ENCODE measurements at places on chromosomes 12 and 14. TPM values are rescaled to one million over a fixed set of nuclear protein-coding genes. Genes with fewer than 3 reads are reported as not detected.

DNA sequence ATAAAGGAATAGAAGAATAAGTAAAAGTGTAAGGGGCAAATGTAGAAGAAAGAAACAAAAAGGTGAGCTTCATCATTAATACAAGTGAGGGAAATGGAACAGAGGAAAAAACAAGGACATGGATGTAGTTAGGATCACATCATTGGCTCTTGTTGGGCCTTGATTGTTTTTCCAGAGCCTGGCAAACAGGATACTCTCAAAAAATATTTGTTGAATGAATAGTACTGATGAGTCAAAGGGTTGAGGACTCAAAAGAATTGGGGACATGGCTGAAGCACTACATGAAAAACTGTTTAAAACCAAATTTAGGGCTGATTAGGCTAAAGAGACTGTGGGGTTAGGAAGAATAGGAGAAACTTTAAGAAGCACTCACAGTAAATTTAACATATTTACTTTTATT is 11.4 kb upstream of the SRP54 start:
- H3K4me1 ChIP-seq, result no peaks in the 10 kb centered on the region
- H3K27ac ChIP-seq, result no peak overlapping the region
- H3K4me3 ChIP-seq, result no peak overlapping the region
- no peak for DNase-seq
- H3K36me3 ChIP-seq, result peaks cover 24% of the 10 kb centered on the region
- H3K27me3 ChIP-seq, result no peaks in the 10 kb centered on the region

The DDIT3 gene
- total RNA-seq, result 13.7 TPM

GRCh38 chr12:117294189-117294603 is 67.2 kb downstream of the NOS1 start:
- no peak overlapping the region for H3K4me3 ChIP-seq
- no peaks in the 10 kb centered on the region for H3K4me1 ChIP-seq
- H3K27ac ChIP-seq, result no peak overlapping the region
- H3K36me3 ChIP-seq, result no peaks in the 10 kb centered on the region

GRCh38 chr12:56781726-56782125 is 18.6 kb downstream of the HSD17B6 start:
- H3K36me3 ChIP-seq, result no peaks in the 10 kb centered on the region
- no peak overlapping the region for H3K4me3 ChIP-seq
- DNase-seq, result no peak
- H3K27ac ChIP-seq, result no peak overlapping the region
- H3K4me1 ChIP-seq, result peaks cover 18% of the 10 kb centered on the region

The PLEKHG7 gene
- not detected for total RNA-seq

GRCh38 chr12:51346581-51346980 is at the start of gene CELA1:
Gene CELA1 (minus strand): TSS chr12:51346679. CDS start chr12:51346638, 41 bp downstream.
- DNase-seq, result no peak
- H3K4me3 ChIP-seq, result no peak within 1 kb of the TSS
- H3K4me1 ChIP-seq, result peaks cover 12% of the 10 kb centered on the region
- H3K36me3 ChIP-seq, result no peaks in the 10 kb centered on the region
- H3K27ac ChIP-seq, result no peak within 1 kb of the TSS
- no peaks in the 10 kb centered on the region for H3K27me3 ChIP-seq

GRCh38 chr12:3959799-3960560 is 86.8 kb upstream of the PARP11 start:
- no peak for DNase-seq
- H3K4me3 ChIP-seq, result no peak overlapping the region
- no peaks in the 10 kb centered on the region for H3K4me1 ChIP-seq

- no peaks in the 10 kb centered on the region for H3K4me1 ChIP-seq
- no peaks in the 10 kb centered on the region for H3K27me3 ChIP-seq
- no peak overlapping the region for H3K4me3 ChIP-seq
- DNase-seq, result no peak
- no peak overlapping the region for H3K27ac ChIP-seq
These were observed 218.4 kb upstream of the C14orf180 start for GRCh38 chr14:104361101-104361591.

DNA sequence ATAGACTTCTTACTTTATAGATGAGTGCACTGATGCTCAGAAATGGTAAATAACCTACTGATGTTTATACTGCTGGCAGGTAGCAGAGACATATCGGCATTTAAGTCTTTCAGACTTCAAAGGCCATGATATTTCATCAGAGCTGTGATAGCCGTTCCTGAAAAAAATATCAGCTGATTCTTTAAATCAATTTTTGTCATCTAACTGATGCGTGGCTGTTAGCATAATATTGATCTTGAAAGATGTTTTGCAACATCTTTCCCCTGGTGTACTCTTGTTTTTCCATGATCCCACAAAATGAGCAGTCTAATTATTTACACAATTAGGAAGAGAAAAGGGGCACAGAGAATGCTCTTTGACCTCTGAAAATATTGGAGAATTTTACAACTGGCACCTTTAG is 1.6 kb upstream of the SLCO1B1 start:
- no peaks in the 10 kb centered on the region for H3K36me3 ChIP-seq
- no peaks in the 10 kb centered on the region for H3K27me3 ChIP-seq
- no peak overlapping the region for H3K4me3 ChIP-seq
- no peaks in the 10 kb centered on the region for H3K4me1 ChIP-seq
- DNase-seq, result no peak

The SLCO1A2 gene
- total RNA-seq, result not detected

DNA sequence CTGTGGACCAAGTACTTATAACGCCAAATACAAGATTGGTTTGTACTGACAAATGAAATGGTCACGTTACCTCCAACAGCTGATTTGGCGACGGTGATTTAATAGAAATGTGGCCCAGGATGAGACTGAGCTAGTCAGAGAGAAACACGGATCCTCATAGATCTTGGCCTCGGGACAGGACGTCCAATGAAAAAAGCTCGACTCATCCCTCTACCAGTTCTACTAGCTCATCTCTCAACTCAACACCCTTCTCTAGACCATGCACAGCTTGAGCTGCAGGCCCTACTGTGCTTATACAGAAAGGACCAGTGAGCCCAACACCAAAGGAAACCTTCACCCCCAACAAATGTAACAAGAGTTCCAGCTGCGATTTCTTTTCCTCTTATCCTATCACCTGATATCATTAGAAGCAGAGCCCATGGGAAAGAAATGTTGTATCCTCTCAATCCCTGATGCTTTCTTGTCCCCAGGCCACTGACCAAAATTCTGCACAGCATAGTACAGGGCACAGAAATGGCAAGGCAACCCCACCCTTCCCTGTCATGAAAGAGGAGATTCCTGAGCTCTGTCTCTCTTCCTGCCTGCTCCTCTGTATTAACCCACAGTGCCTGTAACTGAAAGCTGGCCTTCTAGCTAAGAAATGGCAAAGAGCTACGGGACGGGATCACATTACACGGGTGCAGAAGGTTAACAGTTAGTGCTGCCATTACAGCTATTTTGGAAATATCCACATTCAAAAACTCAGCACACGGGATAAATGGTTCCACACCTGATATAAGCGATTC is 39.2 kb downstream of the DICER1 start:
- H3K4me3 ChIP-seq, result no peak overlapping the region
- no peak for DNase-seq
- no peaks in the 10 kb centered on the region for H3K36me3 ChIP-seq
- no peak overlapping the region for H3K27ac ChIP-seq

DNA sequence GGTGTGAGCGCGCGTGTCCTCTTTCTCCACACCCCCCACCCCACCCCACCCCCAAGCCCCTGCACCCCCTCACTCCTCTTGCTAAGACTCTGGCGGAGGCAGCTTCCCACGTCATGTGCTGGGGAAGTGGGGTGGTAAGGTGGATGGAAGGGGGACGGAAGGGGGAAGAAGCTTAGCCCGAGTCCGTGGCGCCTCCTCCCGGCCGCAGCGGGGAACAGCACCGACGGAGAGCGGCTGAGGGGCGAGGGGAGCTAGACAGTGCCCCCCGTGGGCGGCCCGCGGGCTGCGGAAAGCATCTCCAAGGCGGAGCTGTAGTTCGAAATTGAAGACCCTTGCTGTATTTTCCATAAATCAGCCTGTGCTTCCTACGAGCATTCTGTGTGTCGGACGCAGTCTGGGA is 588 bp upstream of the GRIN2B start:
- peak overlapping the region; percentile 36 for H3K4me3 ChIP-seq
- DNase-seq, result no peak
- H3K36me3 ChIP-seq, result no peaks in the 10 kb centered on the region
- no peak overlapping the region for H3K27ac ChIP-seq
- peaks cover 84% of the 10 kb centered on the region for H3K27me3 ChIP-seq
- H3K4me1 ChIP-seq, result peaks cover 7% of the 10 kb centered on the region

- no peak for DNase-seq
- no peak overlapping the region for H3K4me3 ChIP-seq
- H3K27me3 ChIP-seq, result no peaks in the 10 kb centered on the region
- no peak overlapping the region for H3K27ac ChIP-seq
- H3K36me3 ChIP-seq, result no peaks in the 10 kb centered on the region
- H3K4me1 ChIP-seq, result no peaks in the 10 kb centered on the region
These were observed 90.3 kb downstream of the RFX4 start for GRCh38 chr12:106673141-106673540.

The SRRM4 gene
- total RNA-seq, result not detected

The MYH6 gene
- not detected for total RNA-seq

GRCh38 chr12:95318071-95318545 is 100.5 kb downstream of the VEZT start:
- no peaks in the 10 kb centered on the region for H3K36me3 ChIP-seq
- H3K4me3 ChIP-seq, result no peak overlapping the region
- no peak overlapping the region for H3K27ac ChIP-seq
- peaks cover 26% of the 10 kb centered on the region for H3K4me1 ChIP-seq
- DNase-seq, result no peak
- H3K27me3 ChIP-seq, result no peaks in the 10 kb centered on the region

The TCL1B gene
- not detected for total RNA-seq

The HCAR1 gene
- not detected for total RNA-seq

The SERPINA12 gene
- total RNA-seq, result not detected

DNA sequence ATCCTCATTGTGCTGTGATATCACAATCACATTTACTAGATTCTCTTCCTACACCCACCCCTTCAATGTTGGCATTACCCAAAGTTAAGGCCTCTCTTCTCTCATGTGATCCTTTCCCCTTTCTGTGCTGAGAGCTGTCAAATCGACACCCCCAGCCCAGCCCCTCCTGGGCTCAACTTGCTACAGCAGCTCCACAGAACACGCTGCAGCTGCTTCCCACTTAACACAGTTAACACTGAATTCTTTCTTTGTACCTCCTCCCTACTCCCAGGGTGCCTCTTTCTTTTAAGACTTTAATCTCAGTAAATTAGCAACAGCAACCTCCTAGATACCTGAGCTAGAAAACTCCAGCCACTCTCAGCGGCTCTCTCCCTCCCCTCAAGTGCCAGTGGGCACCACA is 17.8 kb downstream of the SPTB start:
- no peaks in the 10 kb centered on the region for H3K27me3 ChIP-seq
- H3K4me1 ChIP-seq, result peaks cover 12% of the 10 kb centered on the region
- no peaks in the 10 kb centered on the region for H3K36me3 ChIP-seq
- H3K4me3 ChIP-seq, result no peak overlapping the region
- no peak for DNase-seq
- no peak overlapping the region for H3K27ac ChIP-seq

GRCh38 chr12:130117701-130118100 is 44.6 kb upstream of the FZD10 start:
- DNase-seq, result no peak
- peaks cover 4% of the 10 kb centered on the region for H3K4me1 ChIP-seq
- no peaks in the 10 kb centered on the region for H3K36me3 ChIP-seq
- H3K4me3 ChIP-seq, result no peak overlapping the region
- no peak overlapping the region for H3K27ac ChIP-seq

GRCh38 chr12:66739940-66740651 is 61.2 kb upstream of the GRIP1 start:
- no peaks in the 10 kb centered on the region for H3K27me3 ChIP-seq
- H3K4me3 ChIP-seq, result no peak overlapping the region
- no peak overlapping the region for H3K27ac ChIP-seq
- no peaks in the 10 kb centered on the region for H3K4me1 ChIP-seq
- H3K36me3 ChIP-seq, result no peaks in the 10 kb centered on the region

DNA sequence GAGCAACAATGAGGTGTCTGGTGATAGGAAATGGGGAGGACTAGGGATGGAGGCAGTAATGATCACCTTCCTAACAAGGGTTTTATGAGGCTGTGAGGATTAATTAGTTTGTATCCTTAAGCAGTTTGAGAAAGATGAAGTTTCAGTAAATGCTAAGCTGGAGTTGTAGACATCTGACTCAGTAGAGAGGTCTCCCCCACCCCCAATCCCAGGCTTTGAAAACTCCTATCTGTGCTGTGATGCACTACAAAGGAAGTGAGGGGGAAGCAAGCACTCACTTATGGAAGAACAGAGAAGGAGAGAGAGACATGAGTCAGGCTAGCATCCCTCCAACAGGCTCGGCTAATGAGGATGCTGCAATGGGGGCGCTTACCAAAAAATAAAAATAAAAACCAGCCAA is 5.5 kb upstream of the BCL11B start:
- H3K36me3 ChIP-seq, result no peaks in the 10 kb centered on the region
- H3K27me3 ChIP-seq, result no peaks in the 10 kb centered on the region
- H3K4me3 ChIP-seq, result no peak overlapping the region
- peaks cover 23% of the 10 kb centered on the region for H3K4me1 ChIP-seq
- no peak overlapping the region for H3K27ac ChIP-seq

The WNT1 gene
- not detected for total RNA-seq

DNA sequence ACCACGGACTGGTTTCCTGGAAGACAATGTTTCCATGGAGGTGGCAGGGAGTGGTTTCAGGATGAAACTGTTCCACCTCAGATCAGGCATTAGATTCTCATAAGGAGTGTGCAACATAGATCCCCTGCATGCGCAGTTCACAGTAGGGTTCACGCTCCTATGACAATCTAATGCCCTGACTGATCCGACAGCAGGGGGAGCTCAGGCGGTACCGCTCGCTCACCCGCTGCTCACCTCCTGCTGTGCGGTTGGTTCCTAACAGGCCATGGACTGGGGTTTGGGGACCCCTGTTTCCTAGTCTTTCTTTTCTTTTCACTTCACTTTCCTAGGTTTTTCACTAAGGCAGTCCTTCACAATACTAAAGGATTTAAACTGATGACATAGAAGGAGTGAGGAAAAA is 39.6 kb downstream of the GUCY2C start:
- no peaks in the 10 kb centered on the region for H3K36me3 ChIP-seq
- no peaks in the 10 kb centered on the region for H3K27me3 ChIP-seq
- H3K27ac ChIP-seq, result no peak overlapping the region
- DNase-seq, result no peak

GRCh38 chr12:118959348-118959747 is 22.0 kb upstream of the SRRM4 start:
- no peak overlapping the region for H3K27ac ChIP-seq
- no peaks in the 10 kb centered on the region for H3K36me3 ChIP-seq
- no peak overlapping the region for H3K4me3 ChIP-seq
- DNase-seq, result no peak
- no peaks in the 10 kb centered on the region for H3K4me1 ChIP-seq

DNA sequence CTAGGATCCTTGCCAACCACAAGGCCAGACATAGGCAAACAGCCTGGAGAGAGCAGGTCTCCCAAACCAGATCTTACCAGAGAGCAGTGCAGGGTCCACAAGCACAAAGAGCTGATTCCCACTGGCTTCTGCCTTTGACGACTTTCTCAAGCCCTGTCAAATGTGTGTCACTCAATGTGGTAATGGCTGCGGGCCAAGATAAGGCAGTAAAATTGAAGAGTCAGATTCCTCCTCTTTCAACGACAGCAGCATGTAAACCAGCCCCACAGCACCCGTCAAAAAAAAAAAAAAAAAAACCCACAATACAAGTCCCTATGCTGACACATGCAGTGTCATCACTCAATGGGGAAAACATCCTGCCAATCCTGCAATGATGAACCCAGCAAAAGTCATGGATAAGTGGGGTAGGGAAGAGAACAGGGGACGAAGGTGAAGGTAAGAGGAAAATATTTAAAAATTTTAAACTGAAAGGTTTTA is at the start of gene STON2:
TSS of gene STON2 (minus strand) at position 123 of the 477 bp plus-strand sequence. CDS start 1,942 bp downstream, outside the sequence.
- H3K27me3 ChIP-seq, result no peaks in the 10 kb centered on the region
- H3K4me1 ChIP-seq, result peaks cover 60% of the 10 kb centered on the region
- no peak for DNase-seq
- peak within 1 kb of the TSS; percentile 85 for H3K27ac ChIP-seq
- H3K36me3 ChIP-seq, result no peaks in the 10 kb centered on the region

- no peaks in the 10 kb centered on the region for H3K27me3 ChIP-seq
- H3K4me3 ChIP-seq, result no peak overlapping the region
- no peak overlapping the region for H3K27ac ChIP-seq
- no peaks in the 10 kb centered on the region for H3K36me3 ChIP-seq
These were observed 69.2 kb upstream of the MED13L start for GRCh38 chr12:116346741-116347140.

Measured in esophagus squamous epithelium (tissue), 5 donors.